Thyroid gland (tissue), 4 donors: ENCODE measurements at places on chromosomes 4 and X.

GRCh38 chr4:169312690-169313422 lies 42.1 kb upstream of the SH3RF1 start:
- no peak for DNase-seq

- DNase-seq, result no peak
Measured at GRCh38 chrX:40281336-40282005, 183.7 kb upstream of the BCOR start.

DNA sequence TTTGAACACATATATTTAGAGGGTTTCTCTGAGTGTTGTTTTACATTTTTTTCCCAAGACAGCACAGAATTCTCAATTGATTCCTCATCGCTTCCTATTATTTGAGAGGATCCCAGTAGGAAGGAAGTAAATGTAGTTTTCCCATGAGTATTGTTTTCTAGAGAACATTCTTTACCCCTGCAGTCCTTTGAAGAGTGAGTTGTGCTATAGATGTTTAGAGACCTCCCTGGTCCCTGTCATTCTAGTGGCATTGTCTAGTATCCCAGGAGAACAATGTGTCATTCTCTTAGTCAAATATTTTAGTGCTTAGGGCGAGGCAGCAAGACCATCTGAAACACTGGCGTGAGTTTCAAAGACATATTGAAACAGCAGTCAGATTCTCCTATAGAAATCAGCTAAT lies 32.5 kb downstream of the SORBS2 start:
- DNase-seq, result no peak

- DNase-seq, result no peak
Measured at GRCh38 chr4:76623217-76624045, 188.4 kb downstream of the SHROOM3 start.

- no peak for DNase-seq
Measured at GRCh38 chr4:80840396-80840795, 190.1 kb upstream of the BMP3 start.

DNA sequence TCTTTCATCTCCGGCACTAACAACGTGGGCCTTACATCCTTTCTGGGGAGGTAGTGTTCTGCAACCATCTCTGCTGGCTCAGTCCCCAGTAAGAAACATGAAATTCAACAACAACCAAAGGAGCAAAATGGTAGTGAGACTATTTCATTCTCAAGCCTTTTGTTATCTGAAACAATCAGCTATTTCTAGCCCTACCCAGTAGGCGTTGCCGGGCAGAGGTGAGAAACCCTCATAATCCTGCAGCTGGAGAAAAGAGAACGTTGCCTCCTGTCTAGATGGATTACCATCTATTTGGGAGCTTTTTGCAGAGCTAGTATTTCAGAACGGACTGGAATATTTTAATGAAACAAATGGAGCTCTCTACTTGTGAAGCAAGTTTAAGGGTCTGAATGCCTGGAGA lies 66.4 kb upstream of the GPR174 start:
- DNase-seq, result no peak
